ENCODE measurements at places on chromosomes 3 and 15.

- no peak for DNase-seq
These were observed 587 bp downstream of the WDR49 start for GRCh38 chr3:167653155-167653554.

- DNase-seq: peak; percentile 27
These were observed at the start of gene DOCK3 for GRCh38 chr3:50674349-50675178. Gene DOCK3, plus strand, starts transcription at chr3:50674927. Its CDS starts 337 bp downstream, at chr3:50675264.

- DNase-seq: no peak
These were observed 7.1 kb downstream of the SLC25A26 start for GRCh38 chr3:66227915-66228314.

DNA sequence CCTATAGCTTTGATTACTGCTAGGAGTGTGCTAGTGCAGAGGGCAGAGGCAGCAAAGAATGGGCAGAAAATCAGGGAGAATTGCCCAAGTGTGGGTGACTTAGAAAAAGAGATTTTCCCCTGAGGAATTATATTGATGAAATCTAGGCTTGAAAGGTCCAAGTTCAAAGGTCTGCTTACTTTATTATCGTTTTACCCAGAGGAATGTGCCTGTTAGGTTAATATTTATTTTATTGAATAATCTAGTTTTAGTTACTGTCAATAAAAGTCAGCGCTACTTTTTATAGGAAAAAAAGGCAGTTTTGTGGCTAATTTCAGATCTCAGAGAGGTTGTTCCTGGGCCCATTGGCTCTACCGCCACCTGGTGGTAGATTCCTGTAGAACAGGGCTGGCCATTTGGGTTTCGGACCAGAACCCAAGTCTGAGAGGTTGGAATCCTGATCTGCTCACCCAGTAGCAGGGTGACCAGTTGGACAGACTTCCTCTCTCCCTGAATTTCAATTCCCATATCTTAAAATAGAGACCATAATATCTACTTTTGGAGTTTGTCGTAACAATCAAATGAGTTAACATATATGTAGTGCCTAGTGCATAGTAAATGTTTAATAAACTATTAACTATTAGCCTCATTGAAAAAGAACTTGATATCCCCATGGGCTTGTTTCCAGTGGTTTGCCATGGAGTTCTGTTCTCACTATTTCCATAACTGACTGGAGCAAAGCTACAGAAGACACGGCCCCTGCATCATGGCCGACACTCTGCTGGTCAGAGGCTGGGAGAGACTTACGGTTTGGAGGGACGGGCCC, 62.7 kb upstream of the ZNF148 start:
- DNase-seq: peak; percentile 78

DNA sequence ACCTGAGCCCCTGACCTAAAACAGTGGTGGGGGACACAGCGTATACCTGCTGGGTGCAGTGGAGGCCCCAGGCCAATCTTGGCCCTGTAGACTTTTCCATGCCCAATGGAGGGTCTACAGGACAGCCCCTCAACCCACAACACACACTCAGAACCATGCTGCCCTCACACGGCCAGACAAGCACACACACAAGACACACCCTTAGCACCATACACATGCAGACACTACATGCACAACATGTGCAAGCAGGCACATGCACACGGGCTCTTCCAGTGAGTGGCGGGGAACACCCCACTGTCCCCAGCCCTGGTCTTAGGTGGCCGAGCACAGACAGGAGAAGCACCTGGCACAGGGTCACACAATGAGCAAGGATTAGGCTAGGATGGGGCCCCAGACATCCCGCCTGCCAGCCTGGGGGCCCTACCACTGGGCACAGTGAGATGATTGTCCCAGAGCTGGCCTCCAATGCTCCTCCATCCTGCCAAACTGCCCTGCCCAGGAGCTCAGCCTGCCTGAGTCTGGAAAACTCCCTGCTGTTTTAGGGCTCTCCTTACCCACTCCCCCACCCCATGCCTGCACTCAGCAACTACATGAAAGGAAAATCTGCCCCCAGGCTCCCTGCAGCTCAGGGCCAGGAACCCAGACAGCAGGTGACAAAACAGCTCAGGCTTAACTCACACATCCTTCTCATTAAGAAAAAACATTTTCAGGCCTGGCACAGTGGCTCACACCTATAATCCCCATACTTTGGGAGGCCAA, 15.8 kb downstream of the IQSEC1 start:
- peak; percentile 69 for DNase-seq

- no peak for DNase-seq
These were observed 60.1 kb downstream of the SGO1 start for GRCh38 chr3:20125897-20126296.

DNA sequence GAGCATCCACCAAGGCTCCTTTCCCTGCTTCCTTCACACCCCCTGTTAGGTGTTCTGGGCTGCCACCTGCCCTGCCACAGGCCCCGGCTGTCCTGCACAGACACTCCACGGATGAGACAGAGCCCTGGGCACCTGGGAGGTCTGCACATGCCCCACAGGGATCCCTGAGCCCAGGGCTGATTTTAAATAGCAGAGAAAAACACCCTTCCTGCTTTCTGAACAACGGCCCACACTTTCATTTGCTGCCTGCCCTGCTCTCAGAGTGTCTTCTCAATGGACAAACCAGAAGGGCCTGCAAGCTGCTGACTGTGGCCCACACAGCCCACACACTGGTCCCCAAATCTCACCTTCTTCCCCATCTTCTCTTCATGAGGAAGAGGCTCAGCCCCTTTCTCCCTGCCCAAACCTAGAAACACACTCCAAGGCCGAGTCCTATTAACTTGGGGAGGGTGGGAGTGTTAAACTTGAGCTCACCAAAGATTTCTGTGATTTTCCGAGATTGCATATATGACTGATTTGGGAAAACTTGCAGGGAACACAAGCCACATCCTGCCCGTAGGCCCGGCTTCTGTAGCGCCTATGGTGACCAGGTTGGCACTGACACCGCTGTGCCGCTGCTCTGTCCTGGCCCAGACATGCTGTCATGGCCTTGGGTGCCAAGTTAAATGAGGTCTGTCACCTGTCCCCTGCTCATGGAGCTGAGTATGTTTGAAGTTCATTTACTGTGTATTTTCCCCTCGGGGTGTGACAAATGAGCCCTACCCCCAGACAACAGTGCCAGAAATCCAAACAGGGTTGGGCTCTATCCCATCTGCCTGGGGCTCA, 47.2 kb upstream of the KLF13 start:
- DNase-seq: peak; percentile 48

DNA sequence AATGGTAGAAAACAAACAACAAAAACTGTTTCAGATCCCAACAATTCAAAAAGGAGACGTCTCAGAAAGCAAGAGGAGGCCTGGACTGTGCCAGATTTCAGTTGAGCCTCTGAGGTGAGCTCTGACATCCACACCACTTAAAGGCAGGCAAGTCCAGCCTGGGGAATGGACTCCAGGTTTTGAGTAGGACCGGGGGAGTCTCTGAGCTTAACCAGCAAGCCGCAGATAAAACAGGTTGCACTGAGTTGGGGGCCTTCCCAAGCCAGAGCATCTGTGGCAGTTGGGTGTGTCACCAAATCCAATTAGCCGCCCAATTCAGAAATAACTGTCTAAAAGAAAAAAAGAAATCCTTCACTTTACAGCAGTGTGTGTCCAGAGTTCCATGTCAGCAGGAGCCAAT, 54.7 kb downstream of the OXNAD1 start:
- DNase-seq: no peak

- no peak for DNase-seq
These were observed 11.8 kb upstream of the MEIS2 start for GRCh38 chr15:37112171-37112570.

- no peak for DNase-seq
These were observed 8.3 kb downstream of the ZNF710 start for GRCh38 chr15:90009301-90010022.

- DNase-seq: no peak
These were observed 6.3 kb downstream of the GALNT15 start for GRCh38 chr3:16180737-16181134.

- DNase-seq: peak; percentile 2
These were observed 209.9 kb upstream of the ROPN1 start for GRCh38 chr3:124201786-124202185.

- no peak for DNase-seq
These were observed 6.0 kb upstream of the FEZF2 start for GRCh38 chr3:62379321-62379798.

GRCh38 chr3:172471903-172472302, 23.6 kb upstream of the GHSR start:
- no peak for DNase-seq

- DNase-seq: no peak
These were observed 158.7 kb upstream of the SPRED1 start for GRCh38 chr15:38093931-38094330.

GRCh38 chr15:43232289-43232874, 11.6 kb upstream of the EPB42 start:
- no peak for DNase-seq

DNA sequence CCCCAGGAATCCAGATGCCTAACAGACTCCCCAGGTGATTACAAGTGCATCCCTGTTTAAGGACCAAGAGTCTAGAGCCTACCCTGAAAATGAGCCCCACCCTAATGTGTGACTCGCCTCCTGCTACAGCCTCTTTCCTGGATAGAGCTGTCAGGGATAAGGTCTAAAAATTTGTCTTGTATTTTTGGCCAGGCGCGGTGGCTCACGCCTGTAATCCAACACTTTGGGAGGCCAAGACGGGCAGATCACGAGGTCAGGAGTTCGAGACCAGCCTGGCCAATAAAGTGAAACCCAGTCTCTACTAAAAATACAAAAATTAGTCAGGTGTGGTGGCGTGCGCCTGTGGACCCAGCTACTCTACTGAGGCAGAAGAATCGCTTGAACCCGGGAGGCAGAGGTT, 11.2 kb downstream of the TMC3 start:
- no peak for DNase-seq

GRCh38 chr15:77597804-77598453, 34.8 kb downstream of the LINGO1 start:
- no peak for DNase-seq

DNA sequence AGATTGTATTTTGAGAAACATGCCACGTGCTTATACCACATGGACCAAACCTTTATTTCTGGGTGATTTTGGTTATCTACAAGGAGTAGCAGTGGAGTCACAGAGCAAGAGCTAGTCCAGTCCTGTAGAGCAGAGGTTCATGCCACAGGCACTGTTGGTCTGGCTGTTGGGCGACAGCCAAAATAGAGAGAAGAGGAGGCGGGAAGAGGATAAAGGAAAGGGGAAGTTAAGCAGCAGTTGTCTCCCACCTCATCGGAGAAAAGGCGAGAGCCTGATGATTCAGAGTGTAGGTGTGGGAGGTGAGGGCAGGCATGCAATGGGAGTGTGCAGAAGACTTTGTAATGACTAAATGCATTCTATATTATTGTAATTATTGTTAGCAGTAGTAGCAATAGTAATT, 237.5 kb upstream of the ROPN1 start:
- DNase-seq: peak; percentile 22

- DNase-seq: no peak
These were observed 71.1 kb upstream of the CCNL1 start for GRCh38 chr3:157231071-157231470.

- no peak for DNase-seq
These were observed 1076.3 kb upstream of the EPHA6 start for GRCh38 chr3:95738045-95738444.

GRCh38 chr3:13638927-13639326, 90.0 kb downstream of the FBLN2 start:
- no peak for DNase-seq

DNA sequence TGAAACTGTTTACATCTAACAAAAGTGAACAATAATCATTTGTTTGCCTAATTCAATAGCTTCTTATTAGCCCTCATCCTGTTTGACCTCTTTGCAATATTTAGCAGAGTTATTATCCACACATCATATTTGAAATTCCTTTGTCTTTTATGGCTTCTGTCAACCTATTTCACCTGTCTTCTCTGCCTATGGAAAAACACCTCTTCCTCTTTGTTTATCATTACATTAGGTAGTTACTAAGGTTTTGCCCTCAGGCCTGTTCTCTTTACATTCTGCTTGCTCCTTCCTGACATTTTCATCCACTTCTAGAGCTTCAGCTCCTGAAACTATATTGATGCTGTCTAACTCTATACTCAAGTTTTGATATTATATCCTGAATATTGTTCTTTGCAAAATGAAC, 183.0 kb downstream of the SUCNR1 start:
- no peak for DNase-seq

DNA sequence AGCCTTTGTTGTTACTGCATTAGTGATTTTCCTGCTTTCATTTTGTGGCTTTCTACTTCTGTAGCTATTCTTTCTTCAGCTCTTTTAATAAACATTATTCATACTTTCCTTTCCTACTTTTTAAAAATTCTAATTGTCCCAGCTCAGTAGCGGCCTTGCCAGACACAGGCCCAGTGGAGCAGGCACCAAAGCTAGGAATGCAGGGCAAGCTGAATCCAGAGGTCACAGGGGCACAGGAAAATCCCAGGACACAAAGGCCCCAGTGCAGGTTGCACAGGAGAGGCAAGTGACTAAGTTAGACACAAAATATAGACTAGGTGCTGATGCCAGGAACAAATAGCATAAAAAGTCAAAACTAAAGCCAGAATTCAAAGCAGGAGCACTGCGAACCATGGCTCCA, 49.0 kb upstream of the CCDC80 start:
- no peak for DNase-seq

DNA sequence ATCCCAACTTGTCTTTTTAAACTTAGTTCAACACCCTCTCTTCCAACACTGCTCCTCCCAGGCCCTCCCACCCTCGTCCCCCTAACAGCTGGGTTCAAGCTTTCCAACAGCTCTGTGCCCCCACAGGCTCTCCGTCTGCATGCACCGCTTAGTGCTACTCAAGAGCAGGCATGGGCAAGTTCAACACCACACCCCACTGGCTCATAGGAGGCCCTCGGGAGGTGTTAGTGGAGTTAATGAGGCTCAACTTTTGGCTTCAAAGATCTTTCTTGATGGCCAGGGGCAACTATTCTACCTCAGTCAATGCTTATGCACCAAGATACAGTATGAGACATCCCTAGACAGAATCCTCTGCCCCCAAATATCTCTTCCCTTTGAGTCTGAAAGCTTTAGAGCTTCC, 114.4 kb downstream of the ANP32A start:
- DNase-seq: no peak

DNA sequence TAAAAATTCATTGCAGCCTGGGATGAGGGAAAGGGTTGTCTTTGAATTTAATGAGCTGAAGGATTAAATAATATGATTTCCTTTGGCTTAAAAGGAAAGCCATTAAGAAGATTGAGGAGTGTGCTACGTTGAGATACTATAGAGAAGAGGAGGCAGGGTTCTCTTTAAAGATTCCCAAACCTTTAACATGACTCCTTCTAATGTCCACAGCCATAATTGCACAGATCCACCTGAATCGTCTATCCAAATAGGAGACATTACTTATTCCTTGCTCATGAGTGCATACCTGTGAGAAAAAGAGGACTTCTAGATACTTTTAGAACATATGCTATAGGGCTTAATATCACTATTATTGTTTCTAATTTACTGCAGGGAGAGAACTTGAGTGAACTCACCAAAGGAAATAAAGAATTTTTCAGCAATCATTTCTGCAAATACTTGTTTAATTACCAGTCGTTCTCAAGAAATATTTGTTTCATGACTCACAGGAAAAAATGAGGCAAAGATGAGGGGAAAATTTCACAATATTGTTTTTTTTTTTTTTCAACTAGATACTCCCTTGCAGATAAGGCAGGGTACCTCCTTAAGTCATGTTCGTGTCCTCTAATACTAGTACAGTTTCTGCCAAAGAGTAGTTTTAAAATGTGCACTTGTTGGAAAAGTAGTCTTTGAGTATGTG, 8.9 kb upstream of the SUCNR1 start:
- no peak for DNase-seq
